Naive thymus-derived CD8-positive, alpha-beta T cell (primary cell): ENCODE measurements at places on chromosomes 3 and 15.

GRCh38 chr3:108096532-108097321 lies 5.9 kb upstream of the CD47 start:
- peaks cover 87% of the 10 kb centered on the region for H3K4me1 ChIP-seq
- no peak for DNase-seq
- H3K36me3 ChIP-seq, result no peaks in the 10 kb centered on the region
- H3K27me3 ChIP-seq, result no peaks in the 10 kb centered on the region
- peak overlapping the region; percentile 64 for H3K4me3 ChIP-seq
- peak overlapping the region; percentile 75 for H3K27ac ChIP-seq

DNA sequence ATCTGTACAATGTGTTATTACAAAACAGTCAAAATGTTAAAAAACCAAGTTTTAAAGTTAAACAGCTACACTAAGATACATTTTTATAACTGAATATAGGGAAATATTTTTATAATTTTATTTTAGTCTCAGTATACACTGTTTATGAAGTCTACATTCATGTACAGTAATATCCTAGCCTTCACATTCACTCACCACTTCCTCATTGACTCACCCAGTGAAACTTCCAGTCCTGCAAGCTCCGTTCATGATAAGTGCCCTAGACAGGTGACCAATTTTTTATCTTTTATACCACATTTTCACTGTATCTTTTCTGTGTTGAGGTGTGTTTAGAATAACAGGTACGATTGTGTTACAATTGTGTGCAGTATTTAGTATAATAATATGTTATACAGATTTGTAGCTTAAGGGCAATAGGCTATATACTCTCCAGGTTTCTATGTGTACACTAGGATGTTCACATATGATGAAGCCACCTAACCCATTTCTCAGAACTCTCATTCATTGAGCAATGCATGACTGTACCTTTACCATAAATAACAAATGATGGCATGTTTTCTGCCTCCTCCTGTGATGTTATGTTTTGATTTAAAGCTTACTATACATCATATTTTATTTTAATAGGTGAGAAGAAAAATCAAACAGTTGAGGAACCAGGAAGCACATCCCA lies 388.4 kb upstream of the NDN start:
- H3K4me1 ChIP-seq, result no peaks in the 10 kb centered on the region
- H3K36me3 ChIP-seq, result peaks cover 6% of the 10 kb centered on the region
- no peak for DNase-seq

- peak overlapping the region; percentile 73 for H3K4me3 ChIP-seq
- H3K27me3 ChIP-seq, result no peaks in the 10 kb centered on the region
- peak overlapping the region; percentile 90 for H3K27ac ChIP-seq
- peaks cover 83% of the 10 kb centered on the region for H3K4me1 ChIP-seq
- H3K36me3 ChIP-seq, result no peaks in the 10 kb centered on the region
These were observed 11.1 kb downstream of the ADAMTS17 start for GRCh38 chr15:100330629-100331215.

- H3K4me1 ChIP-seq, result no peaks in the 10 kb centered on the region
- DNase-seq, result no peak
- no peaks in the 10 kb centered on the region for H3K27me3 ChIP-seq
- H3K36me3 ChIP-seq, result no peaks in the 10 kb centered on the region
- H3K4me3 ChIP-seq, result no peak overlapping the region
These were observed 382.1 kb downstream of the GAP43 start for GRCh38 chr3:116005404-116005803.

- H3K27ac ChIP-seq, result no peak overlapping the region
- no peaks in the 10 kb centered on the region for H3K4me1 ChIP-seq
These were observed 172.7 kb downstream of the WDR72 start for GRCh38 chr15:53586799-53587198.

- no peak for DNase-seq
- no peak overlapping the region for H3K27ac ChIP-seq
- H3K36me3 ChIP-seq, result peaks cover 4% of the 10 kb centered on the region
- H3K4me3 ChIP-seq, result no peak overlapping the region
These were observed 380.9 kb downstream of the EDEM1 start for GRCh38 chr3:5568451-5568850.

GRCh38 chr3:117226932-117227331 lies 517.4 kb downstream of the TUSC7 start:
- no peak overlapping the region for H3K4me3 ChIP-seq
- no peak overlapping the region for H3K27ac ChIP-seq
- H3K36me3 ChIP-seq, result no peaks in the 10 kb centered on the region
- no peaks in the 10 kb centered on the region for H3K4me1 ChIP-seq
- H3K27me3 ChIP-seq, result no peaks in the 10 kb centered on the region
- no peak for DNase-seq

DNA sequence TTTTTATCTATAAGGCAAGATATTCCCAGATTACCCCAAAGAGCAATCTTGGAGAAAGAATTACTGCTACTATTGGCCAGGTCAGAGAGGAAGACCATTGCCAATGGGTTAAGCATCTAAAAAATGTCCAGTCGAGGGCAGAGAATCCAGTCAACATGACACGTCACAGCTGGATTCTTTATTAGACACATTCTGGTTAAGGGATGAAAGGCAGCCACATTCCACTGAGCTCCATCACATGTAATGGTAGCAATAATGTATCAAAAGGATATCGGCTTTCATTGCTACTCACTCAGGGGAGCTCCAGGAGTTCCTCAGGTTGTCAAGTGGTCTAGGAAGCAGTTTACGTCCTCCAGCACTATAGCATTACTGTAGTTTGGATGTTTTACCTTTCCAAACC lies 421.1 kb downstream of the PLOD2 start:
- no peaks in the 10 kb centered on the region for H3K27me3 ChIP-seq
- H3K4me1 ChIP-seq, result no peaks in the 10 kb centered on the region
- no peak for DNase-seq
- H3K4me3 ChIP-seq, result no peak overlapping the region

DNA sequence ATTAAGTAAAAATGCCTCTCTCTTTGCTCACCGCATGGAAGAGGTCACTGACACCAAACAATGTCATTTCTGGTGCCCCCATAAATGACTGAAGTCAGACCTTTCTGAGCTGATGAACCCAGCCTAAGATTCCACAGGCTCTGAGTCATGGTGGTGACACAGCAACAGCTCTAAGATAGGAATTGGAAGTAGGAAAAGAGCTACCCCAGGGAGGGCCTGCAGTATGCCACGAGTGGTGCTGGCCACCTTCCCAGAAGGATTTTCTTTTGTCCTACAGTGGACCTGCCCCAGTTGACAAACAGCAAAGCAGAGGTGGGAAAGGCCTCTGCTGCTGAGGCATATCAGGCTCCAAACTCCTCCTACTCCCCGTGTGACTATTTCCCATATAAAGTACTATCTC lies 208.1 kb downstream of the MINAR1 start:
- no peak overlapping the region for H3K4me3 ChIP-seq
- H3K27me3 ChIP-seq, result peaks cover 22% of the 10 kb centered on the region
- no peaks in the 10 kb centered on the region for H3K36me3 ChIP-seq
- DNase-seq, result no peak
- H3K27ac ChIP-seq, result no peak overlapping the region

GRCh38 chr3:194255252-194256039 lies 95.7 kb downstream of the CPN2 start:
- H3K4me3 ChIP-seq, result peak overlapping the region; percentile 87
- no peaks in the 10 kb centered on the region for H3K27me3 ChIP-seq
- peak overlapping the region; percentile 77 for H3K27ac ChIP-seq

GRCh38 chr15:65087411-65087810 lies 10.9 kb downstream of the KBTBD13 start:
- H3K27me3 ChIP-seq, result peaks cover 6% of the 10 kb centered on the region
- H3K27ac ChIP-seq, result no peak overlapping the region
- H3K36me3 ChIP-seq, result no peaks in the 10 kb centered on the region
- H3K4me1 ChIP-seq, result peaks cover 6% of the 10 kb centered on the region
- no peak for DNase-seq
- no peak overlapping the region for H3K4me3 ChIP-seq

DNA sequence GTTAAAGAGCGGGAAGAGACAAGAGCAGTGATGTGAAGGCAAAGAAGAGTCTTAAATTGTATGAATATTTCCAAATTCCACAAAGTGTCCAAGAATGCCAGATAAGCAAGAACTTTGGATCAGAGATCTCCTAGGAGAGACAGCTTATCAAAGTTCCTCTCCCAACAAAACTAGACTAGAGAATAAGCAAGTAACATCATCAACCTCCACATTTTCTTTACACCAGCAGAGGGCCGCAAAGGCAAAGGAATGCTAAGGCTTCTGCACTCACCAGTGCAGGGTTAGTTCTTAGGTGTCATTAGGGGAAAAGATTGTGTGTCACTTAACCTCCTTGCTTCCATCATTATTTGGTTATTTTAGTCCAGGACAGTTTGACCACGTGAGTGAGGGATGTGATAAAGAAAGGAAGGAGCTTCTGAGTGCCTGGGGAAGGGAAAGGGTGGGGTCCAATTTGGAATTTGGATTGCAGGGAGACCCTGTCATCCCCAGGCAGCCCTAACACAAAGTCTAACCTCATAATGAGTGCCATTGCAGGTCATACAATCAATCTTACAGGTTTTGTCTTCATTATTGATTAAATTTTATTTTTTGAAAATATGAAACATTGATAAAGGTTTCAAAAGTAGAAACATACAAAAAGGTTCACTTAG lies 7.5 kb upstream of the CMTM6 start:
- no peaks in the 10 kb centered on the region for H3K27me3 ChIP-seq
- DNase-seq, result peak; percentile 60
- no peak overlapping the region for H3K27ac ChIP-seq
- H3K4me3 ChIP-seq, result no peak overlapping the region

GRCh38 chr15:38091078-38091645 lies 156.7 kb downstream of the TMCO5A start:
- DNase-seq, result no peak
- H3K4me3 ChIP-seq, result no peak overlapping the region
- no peak overlapping the region for H3K27ac ChIP-seq
- H3K27me3 ChIP-seq, result peaks cover 5% of the 10 kb centered on the region

GRCh38 chr3:4222574-4223175 lies 80.5 kb upstream of the SETMAR start:
- no peak for DNase-seq
- H3K4me3 ChIP-seq, result no peak overlapping the region
- H3K27ac ChIP-seq, result no peak overlapping the region
- no peaks in the 10 kb centered on the region for H3K27me3 ChIP-seq
- H3K4me1 ChIP-seq, result no peaks in the 10 kb centered on the region

DNA sequence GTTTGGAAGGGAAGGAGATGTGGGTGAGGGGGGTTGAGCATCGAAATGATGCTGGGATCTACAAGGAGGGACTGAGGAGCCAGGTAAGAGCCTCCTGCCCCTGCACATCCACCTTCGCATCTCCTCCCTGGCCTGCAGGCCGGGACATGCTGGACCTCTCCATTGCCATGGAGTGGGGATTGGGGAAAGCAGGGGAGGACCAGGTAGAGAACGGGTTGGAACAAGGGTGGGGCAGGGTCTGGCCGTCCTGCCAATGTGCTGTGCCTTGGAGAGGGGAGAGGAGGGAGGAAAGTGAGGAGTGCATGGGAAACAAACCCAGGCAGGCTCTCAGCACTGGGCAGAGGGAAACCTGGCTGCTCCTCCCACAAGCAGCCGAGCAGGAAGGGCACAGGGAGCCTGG lies 10.6 kb downstream of the PLA2G4B start:
- peak overlapping the region; percentile 51 for H3K27ac ChIP-seq
- DNase-seq, result no peak
- no peaks in the 10 kb centered on the region for H3K27me3 ChIP-seq
- no peaks in the 10 kb centered on the region for H3K4me1 ChIP-seq
- H3K36me3 ChIP-seq, result no peaks in the 10 kb centered on the region

DNA sequence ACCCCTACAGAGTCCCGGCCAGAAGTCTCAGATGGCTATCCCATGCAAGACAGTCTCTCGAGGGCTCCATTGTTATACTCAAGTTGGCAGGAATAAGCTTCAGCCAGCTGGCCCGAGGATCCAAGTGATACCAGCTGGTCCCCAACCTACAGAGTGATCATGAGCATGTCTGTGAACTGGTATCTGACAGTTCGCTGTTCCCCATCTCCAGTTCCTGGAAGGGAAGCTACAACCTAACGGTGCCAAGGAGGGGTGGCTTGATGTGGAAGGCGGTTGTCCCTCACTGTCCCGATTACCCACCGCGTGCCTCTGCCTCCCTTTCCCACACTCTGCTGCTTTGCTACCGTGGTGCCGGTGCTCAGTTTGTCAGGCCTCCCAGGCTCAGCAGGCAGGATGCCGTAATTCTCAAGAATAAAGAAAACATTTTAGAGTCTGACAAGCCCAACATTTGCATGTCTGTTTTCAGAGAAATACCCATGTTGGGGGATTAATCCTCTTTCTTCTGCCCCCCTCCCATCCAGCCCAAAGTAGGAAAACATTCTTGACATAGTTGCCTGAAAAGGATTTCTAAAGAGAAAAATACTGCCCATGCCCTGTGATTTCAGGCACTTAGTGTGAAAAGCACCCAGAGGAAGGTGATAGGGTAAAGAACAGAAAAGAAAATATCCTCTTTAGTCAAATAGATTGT lies 49.4 kb upstream of the HES1 start:
- H3K4me1 ChIP-seq, result peaks cover 4% of the 10 kb centered on the region
- DNase-seq, result no peak
- peaks cover 7% of the 10 kb centered on the region for H3K27me3 ChIP-seq
- no peak overlapping the region for H3K27ac ChIP-seq

DNA sequence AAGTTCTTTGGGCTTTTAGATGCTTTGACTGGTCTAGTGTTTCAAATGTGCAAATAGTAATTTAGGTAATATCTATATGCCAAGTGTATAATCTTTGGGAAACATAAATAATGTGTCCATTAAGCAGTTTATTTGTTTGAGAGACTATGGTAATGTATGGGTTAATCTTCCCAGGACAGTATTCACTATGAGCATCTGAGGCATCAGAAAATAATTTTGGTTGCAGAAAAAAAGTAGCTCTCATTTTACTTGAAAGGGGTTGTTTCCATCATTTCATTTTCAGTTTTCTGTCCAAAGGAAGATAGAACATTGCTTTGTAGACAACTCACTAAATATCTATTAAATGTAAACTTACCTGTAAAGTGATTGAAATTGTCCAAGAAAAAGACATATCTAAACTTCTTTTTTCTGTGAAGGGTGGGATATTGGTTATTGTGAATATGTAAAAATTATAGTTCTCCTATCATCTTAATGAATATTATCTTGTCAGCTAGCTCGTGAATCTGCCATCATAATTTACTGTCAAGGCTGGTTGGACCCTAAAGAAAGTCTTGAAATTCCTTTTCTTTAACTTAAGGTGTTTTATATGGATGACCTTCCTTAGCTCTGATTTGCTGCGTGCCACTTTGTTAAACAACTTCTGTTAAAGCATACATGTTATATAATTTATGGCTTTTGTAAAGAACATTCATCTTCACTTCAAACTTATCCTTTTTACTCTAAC lies 108.8 kb downstream of the EPHA3 start:
- no peaks in the 10 kb centered on the region for H3K4me1 ChIP-seq
- H3K27me3 ChIP-seq, result no peaks in the 10 kb centered on the region
- H3K4me3 ChIP-seq, result no peak overlapping the region
- no peaks in the 10 kb centered on the region for H3K36me3 ChIP-seq
- no peak for DNase-seq

- H3K36me3 ChIP-seq, result no peaks in the 10 kb centered on the region
- H3K27ac ChIP-seq, result no peak overlapping the region
- H3K4me1 ChIP-seq, result peaks cover 28% of the 10 kb centered on the region
- DNase-seq, result no peak
- H3K27me3 ChIP-seq, result no peaks in the 10 kb centered on the region
- no peak overlapping the region for H3K4me3 ChIP-seq
These were observed 29.0 kb downstream of the GOLM2 start for GRCh38 chr15:44317423-44318058.

GRCh38 chr3:10434144-10434937 lies 71.0 kb downstream of the ATP2B2 start:
- H3K27me3 ChIP-seq, result no peaks in the 10 kb centered on the region
- peak overlapping the region; percentile 41 for H3K27ac ChIP-seq
- peaks cover 30% of the 10 kb centered on the region for H3K4me1 ChIP-seq
